Neural progenitor cell (in vitro differentiated cells): ENCODE measurements at places on chromosomes 4 and X.

DNA sequence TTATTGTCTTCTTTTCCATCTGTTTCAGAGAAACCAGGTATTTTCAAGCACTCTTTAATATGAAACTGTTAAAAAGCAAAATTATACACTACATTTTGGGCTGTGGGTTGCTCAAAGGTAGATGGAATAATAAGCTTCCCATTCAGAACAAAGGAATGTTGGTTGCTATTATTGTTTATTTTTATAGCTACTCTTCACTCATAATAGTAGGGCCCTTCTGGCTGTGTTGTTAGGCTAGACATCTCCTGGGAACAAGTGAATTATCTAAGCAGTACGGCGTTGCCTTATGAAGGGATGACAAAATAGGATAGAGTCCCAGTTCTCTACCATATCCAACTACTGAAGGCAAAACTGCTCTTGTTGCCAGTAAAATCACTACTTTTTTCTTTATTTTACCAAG, 34.2 kb downstream of the TENM3 start:
- DNase-seq = no peak

- no peak for DNase-seq
These were observed 304.5 kb downstream of the CBLL2 start for GRCh38 chrX:22577181-22577580.

DNA sequence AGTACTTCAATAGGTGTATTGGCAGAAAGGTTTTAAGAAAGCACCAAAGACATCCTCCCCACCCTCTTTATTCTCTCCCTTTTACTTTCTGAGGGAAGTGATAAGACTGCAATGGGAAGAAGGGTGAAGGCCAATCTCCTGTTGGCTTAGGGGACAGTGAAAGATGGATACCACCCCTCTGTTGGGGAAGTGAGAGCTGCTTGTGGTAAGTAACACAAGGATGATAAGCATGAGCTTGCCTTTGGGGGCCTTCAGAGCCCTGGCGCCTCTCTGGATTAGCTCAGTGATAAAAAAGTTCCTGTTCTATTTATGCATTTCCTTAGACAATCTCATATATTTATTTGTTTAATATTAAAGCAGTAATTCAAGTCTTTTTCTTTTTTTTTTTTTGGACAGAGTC, 5.2 kb upstream of the KLF8 start:
- no peak for DNase-seq

DNA sequence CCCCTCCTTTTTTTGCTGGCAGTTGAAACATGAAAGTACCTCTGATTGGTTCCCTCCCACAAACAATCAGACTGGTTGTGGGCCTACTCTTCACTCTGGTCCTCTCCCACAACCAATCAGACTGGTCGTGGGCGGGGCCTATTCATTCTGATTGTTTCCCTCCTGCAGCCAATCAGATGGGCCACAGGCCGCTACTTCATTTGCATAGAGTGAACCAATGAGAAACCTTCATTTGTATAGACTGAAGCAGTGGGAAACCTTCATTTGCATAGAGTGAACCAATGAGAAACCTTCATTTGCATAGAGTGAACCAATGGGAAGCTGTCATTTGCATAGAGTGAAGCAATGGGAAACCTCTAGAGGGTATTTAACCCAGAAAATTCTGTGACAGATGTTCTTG, 55.2 kb downstream of the TRMT44 start:
- DNase-seq = no peak

GRCh38 chrX:124348182-124348581, 1.8 kb downstream of the SH2D1A start:
- no peak for DNase-seq

GRCh38 chr4:126757219-126757618, 875.5 kb upstream of the INTU start:
- DNase-seq = no peak

GRCh38 chrX:1224954-1225353, 12.5 kb upstream of the CRLF2 start:
- peak; percentile 68 for DNase-seq

DNA sequence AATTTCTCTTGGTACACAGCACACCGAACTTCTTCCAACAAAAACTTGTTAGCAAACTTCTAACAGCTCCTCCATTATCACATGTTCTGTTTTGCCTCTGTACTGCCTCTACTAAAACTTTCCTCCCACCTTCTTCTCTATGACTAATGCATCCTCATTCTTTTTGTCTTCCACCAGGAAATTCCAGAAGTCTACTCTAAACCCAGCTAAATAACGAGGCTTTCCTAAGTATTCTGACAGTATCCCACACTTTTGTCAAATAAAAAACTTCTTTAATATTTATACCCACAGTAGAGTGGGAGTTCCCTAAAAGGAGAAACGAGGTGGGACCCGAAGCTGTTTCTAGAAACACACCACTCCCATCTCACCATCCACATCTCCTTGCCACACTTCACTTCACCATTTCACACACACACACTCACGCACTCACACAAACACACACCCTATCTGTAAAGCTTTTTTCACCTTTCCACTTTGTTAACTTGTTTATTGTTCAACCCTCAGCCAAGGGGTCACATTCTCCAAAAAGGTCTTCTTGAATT, 280.3 kb downstream of the ARAP2 start:
- no peak for DNase-seq

GRCh38 chrX:17549107-17549651, 174.2 kb downstream of the NHS start:
- peak; percentile 23 for DNase-seq

DNA sequence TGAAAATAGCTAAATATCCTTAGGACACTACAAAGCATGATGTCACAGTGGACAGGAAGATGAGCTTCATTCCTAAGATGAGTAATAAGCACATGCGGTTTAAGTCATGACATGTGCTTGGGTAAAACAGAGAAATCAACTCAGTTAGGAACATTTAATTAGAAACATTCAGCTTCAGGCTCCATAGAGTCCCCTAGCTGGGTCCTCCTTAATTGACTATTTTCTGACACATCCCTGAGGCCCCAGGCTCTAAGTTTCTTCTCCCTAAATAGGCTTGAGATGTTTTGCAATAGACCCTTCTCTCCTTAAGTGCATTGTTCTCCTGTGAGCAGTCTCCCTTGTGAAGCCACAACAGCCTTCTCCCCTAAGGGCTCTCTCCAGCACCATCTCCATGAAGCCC, 70.4 kb upstream of the ANXA3 start:
- DNase-seq = no peak

DNA sequence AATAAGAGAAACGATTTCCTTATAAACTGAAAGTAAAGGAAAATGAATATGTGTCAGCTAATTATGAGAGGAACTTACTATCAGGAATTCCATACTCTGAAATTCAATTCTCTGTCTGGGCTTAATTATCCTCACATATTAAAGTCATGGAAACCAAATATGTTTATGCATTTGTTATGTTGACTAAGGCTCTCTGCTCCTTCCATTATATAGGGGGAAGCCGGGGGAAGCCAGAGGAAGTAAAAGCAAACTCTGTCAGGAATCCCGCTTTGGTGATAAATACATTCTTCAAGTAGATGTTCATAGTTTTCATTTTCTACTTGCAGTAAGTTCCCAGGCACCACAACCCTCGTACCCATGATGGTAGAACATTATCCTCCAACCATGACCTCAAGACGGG, 142.8 kb upstream of the VCX2 start:
- no peak for DNase-seq
